ENCODE measurements at places on chromosomes 7 and 10.

- no peak for DNase-seq
Observed at GRCh38 chr10:82221601-82222149, 346.7 kb downstream of the NRG3 start.

GRCh38 chr10:99443500-99443899 lies 13.1 kb upstream of the GOT1 start:
- no peak for DNase-seq

DNA sequence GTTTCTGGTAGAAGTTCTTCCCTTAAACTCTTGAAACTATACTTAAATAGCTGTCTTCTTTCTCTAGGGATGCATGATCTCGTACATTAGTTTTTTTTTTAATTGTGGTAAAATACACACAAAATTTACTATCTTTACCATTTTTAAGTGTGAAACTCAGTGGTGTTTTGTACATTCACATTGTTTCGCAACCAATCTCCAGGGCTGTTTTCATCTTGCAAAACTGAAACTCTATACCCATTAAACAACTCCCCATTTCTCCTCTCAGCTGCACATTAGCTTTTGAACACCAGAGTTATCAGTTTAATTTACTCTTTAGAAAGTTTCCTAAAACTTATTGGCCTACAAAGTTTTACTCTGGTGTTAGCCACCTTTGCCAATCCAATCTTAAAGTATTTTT lies 45.5 kb upstream of the PRKAR2B start:
- DNase-seq, result no peak

DNA sequence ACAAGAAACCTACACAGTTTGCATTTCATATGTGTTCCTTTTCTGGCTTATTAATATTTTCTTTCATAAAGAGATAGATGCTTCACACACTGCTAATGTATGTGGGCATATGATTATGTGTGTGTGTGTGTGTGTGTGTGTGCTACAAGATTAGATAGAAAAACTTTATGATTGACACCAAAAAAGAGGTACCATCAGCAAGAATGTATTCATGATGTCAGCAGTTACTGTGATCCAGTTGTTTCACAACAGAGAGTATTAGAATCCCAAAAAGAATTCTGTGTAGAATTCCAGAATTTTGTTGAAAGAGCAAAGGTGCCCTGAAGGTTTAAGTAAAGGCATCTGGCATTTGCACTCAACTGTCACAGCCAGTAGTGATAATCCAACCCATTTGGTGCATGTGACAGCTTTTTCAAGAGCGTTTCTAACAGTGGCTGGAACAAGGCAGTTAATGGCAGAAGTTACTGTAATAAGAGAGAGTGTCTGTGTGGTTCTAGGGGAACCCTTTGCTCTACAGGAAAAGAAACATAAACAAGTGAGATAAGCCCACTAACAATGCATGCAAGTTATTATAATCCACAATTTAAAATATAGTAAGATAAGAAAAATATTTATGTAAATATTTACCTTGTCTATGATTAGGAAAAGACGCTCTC lies 16.6 kb downstream of the RELN start:
- no peak for DNase-seq

DNA sequence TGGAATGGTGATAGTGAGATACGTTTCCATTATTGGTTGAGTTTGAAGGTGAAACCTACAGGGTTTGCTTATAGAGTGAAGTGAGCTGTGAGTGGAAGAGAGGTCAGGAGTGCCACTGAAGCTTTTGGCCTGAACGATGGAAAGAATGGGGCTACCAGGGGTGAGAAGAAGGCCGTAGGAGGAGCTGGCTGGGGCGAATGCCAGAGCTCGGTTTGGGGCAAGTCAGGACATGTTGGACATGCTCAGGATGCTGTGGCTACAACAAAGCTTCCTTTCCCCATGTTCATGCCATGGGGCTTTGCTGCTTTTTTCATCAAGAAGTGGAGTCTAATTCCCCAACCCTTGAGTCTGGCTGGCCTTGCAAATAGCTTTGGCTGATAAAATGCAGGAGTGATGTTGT lies 253.7 kb downstream of the GLRX3 start:
- DNase-seq, result no peak

GRCh38 chr7:26497801-26498596 lies 206.3 kb downstream of the SNX10 start:
- no peak for DNase-seq

DNA sequence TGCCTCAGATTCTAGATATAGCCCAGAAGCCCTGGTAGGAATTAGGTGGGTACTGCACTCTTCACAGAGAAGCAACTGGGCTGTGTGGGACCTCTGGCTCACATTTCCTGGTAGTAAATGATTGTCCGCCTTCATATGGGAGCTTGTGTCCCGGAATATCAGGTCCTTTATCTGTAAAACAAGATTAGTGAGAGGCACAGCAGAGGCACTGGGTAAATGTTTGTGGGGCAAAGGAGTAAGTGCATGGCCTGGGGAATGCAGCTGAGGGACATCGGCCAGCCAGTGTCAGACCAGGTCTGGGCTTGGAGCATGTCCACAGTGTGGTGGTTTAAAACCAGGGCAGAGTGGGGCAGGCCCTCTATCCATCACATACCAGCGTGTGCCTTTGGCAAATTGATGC lies 323.3 kb upstream of the ZMIZ1 start:
- DNase-seq, result no peak

DNA sequence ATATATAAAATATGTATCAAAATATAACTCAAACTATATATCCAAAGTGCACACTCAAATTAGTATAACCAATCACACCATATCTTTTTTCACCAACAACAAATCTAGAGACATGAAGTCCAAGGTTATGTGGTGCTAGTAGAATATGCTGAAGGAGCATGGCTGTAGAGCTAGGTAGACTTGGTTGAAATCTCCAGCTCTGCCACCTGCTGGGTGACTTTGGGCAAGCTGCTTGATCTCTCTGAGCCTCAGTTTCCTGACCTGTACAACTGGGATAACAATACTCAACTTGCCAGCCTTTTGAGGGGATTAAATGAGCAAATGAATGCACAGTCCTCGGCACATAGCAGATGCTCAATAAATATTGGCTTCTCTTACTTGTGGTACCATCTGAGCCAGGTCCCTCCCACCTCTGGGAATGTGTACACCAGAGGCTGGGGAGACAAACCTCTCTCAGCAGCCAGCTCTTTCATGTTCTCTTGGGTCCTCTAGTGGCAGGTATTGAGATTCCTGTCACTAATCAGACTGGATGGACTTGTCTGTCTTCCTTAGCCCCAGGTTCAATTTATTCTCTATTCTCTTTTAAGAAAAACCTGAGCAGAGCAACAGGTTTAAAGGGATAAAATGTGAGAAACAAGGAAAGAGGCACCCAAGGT lies 94.3 kb upstream of the PDE1C start:
- DNase-seq, result peak; percentile 11

DNA sequence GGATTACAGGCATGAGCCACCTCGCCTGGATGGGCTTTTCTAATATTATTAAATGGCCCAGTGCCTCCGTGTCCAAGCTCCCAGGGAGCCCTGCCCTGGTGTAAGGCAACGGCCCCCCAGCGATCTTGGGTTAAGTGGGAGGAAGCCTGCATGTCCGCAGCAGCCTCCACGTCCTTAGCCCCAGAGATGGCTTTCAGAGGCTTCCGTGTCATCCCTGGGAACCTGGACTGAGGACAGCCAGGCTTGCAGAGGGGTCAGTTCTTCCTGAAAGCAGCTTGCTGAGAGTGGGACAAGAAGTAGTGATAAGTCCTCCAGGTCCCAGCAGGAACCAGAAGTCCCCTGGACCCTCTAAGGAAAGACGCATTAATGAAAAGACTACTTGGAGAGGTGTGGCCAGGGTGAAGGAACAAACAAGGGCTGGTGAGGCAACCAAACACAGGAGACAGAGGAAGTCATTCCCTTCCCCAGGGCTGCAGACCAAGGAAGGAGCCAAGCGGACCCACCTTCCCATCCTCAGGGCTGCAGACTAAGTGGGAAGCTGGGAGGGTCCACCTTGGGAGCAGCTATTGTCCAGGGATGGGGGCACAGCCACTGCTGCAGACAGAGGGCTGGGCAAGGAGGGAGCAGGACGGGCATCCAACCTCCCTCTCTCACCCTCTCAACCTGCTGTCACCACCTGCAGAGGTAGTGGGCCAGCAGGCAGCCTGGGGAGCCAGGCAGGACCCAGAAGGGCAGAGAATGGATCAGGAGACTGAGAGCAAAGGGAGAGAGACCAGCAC lies 13.0 kb upstream of the INSIG1 start:
- DNase-seq, result no peak

- DNase-seq, result no peak
Observed at GRCh38 chr10:32132357-32132946, 76.2 kb upstream of the KIF5B start.

- DNase-seq, result no peak
Observed at GRCh38 chr10:22623633-22624253, 90.6 kb downstream of the PIP4K2A start.

GRCh38 chr7:142908921-142909890 lies 23.7 kb upstream of the TRPV6 start:
- no peak for DNase-seq

DNA sequence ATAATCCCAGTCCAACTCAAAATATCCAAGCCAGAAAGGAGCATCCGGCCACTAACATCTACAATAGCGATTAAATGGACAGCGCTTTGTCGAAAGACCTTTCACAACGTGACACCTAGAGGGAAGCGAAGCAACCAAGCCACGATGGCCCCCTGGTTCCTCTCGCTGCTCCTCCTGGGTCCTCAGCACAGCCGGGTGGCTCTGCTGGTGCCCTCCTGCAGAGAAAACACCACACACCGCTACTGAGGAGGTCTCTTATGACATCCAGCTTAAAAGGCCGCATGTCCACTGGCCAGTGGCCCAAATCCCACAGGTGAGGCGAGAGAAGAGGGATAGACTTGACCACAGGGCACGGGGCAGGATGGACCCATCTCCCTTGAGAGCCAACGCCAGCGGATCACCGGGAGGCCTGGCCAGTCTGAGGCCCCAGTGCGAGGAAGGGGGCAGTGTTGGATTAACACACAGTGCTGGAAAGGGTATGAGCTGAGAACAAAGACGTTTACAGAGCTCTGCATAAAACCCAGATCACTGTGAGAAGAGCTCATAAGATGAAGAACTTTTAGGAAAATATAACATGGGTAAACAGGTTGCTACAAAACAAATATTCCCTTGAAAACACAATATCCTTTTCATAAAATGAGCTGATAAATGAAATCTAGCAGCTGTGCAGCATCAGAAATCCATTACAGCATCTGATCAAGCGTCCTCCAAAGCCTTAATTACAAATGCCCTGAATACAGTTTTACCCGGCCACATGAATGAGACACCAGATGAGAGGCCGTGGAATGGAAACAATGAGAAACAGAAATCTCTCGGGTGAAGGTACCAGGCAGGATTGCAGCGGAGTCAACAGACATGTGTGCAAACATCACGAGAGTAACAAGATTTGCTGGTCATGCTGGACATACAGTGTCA lies 236.7 kb downstream of the DIP2C start:
- DNase-seq, result no peak

DNA sequence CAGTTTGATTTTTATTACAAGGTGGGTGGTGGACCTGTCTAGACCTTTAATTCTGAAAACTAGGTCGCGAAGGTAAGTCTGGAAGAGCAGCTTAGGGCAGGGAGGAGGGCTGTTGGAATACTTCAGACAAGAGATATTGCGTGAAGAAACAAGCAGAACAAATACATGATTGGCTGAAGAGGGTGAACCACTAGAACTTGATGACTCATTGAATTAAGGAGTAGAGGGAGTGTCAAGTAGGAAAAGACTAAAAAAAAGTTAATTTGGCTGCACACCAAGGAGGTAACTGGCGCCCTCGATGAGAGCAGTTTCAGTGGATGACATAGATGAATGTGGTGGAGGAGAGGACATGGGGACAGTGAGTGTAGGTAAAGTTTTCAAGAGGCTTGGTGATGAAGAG lies 41.3 kb downstream of the WNT2 start:
- DNase-seq, result no peak

- DNase-seq, result no peak
Observed at GRCh38 chr7:93430917-93431588, 143.5 kb downstream of the CALCR start.

- no peak for DNase-seq
Observed at GRCh38 chr10:63491588-63492316, 26.0 kb upstream of the JMJD1C start.

GRCh38 chr7:93890041-93890463 lies 501 bp downstream of the TFPI2 start:
- DNase-seq, result no peak

GRCh38 chr7:99834382-99834781 lies 6.6 kb downstream of the CYP3A43 start:
- DNase-seq, result no peak

GRCh38 chr7:39365751-39366295 lies 200.4 kb upstream of the YAE1 start:
- DNase-seq, result no peak

DNA sequence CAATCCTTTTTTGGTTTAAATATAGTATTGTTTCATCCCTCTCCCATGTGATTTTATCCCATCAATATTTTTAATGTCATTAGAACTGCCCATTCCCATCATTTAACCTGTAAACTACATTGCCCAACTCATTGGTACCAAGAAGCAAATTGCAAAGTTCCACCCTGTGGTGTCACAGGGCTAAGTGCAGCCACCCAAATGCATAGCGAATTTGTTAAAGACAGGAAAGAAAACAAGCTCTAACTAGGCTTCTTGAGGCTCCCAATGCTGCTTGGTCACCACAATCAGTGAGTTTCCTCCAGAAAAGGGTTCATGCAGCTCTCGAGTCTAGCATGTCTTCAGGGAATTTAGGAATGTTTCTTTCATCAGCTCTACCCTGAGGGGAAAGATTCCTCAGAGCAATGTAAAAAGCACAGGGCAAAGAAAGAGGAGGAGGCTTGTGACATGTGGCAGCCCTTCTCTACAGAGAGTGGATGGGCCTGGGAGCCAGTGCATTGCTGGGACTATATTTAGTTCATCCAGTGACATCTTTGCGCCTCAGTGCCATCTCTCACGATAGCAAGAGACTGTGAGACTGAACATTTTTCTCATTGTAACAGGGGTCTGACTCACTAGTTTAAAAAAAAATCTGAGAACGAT lies 58.1 kb downstream of the CAV1 start:
- DNase-seq, result no peak

DNA sequence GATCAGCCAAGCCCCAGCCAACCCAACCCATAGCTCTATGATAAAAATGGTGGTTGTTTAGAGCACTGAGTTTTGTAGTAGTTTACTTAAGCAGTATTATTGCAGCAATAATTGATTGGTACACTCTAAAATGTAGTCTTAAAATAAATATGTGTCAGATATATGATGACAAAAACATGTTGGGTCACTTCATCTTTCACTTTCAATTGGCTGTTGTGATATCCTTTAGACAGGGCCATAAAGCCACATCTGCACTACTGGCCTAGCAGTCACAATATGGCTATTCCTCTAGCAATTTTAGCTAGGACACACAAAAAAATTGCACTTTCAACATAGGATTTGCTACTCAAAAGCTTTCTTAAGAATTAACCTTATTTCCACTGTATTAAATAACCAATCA lies 5.9 kb upstream of the CAV1 start:
- DNase-seq, result no peak

DNA sequence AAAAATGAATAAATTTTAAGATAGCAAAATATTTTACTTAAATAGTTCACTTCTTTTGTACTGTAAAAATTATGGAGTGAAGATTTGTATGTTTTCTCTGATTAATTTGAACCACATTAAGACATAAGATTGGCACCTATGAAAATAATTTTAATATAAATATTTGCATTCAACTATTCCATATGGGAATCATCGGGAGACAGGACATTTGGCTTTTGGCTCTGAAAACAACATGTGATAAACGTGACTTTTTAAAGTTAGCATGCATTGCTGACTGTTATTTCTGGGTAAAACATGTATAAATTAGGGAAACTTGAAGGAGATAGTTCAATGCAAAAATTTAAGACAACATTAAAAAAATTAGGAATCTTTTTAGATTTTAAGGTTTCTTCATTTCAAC lies 117.2 kb downstream of the SEMA3E start:
- DNase-seq, result no peak

- no peak for DNase-seq
Observed at GRCh38 chr7:76328389-76328788, 25.9 kb downstream of the HSPB1 start.

All from 8988T (cell line).